Activated T-cell treated with anti-CD3 and anti-CD28 coated beads, Interleukin-2, amount 50 U/mL, for 4 hours (primary cell): ENCODE measurements at places on chromosomes 7 and 10.

- no peak for DNase-seq
Measured at GRCh38 chr7:3207387-3207902, 93.6 kb upstream of the SDK1 start.

DNA sequence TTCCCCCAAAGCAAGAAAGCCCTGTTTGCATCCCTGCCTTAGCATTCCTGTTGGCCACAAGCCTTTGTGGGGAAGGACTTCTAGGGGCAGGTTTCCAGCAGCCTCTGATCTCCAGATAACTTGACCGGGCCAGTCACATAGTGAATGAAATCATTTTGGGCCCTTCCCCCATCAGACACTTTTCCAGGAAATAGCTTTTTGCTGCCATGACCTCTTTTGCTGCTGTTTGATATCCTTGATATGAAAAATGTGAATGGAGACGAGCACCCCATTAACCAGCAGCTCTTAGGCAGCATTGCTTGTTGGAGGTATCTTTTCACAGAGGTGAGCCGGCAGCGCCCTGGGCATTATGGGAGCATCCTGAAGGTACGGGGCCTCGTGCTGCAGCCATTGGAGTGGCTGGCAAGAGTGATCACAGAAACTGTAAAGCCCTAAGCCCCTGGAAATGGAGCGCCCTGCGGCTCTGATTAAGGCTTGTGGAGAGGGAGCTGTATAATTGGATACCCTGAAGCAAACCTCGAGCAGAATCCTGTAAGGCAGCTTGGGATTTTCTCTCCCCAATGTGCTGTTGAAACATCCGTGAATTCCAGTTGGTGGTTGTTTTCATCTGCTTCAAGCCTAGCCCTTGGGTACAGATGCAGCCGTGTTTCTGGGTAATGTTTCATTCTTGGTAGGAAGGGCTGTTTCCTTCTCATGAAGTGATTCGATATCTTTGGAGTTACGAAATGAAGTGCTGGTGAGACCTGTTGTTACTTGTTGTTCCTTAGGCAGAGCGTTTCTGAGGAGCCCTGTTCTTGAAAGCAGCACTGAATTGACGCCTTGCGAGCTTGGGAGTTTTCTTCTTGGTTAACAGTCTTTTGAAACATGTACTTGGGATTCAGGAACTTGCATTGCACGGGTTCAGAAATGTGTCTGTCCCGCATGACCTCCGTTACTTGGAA is 179.0 kb downstream of the PTEN start:
- DNase-seq = no peak

- no peak for DNase-seq
Measured at GRCh38 chr10:52463826-52464225, 149.7 kb downstream of the DKK1 start.

DNA sequence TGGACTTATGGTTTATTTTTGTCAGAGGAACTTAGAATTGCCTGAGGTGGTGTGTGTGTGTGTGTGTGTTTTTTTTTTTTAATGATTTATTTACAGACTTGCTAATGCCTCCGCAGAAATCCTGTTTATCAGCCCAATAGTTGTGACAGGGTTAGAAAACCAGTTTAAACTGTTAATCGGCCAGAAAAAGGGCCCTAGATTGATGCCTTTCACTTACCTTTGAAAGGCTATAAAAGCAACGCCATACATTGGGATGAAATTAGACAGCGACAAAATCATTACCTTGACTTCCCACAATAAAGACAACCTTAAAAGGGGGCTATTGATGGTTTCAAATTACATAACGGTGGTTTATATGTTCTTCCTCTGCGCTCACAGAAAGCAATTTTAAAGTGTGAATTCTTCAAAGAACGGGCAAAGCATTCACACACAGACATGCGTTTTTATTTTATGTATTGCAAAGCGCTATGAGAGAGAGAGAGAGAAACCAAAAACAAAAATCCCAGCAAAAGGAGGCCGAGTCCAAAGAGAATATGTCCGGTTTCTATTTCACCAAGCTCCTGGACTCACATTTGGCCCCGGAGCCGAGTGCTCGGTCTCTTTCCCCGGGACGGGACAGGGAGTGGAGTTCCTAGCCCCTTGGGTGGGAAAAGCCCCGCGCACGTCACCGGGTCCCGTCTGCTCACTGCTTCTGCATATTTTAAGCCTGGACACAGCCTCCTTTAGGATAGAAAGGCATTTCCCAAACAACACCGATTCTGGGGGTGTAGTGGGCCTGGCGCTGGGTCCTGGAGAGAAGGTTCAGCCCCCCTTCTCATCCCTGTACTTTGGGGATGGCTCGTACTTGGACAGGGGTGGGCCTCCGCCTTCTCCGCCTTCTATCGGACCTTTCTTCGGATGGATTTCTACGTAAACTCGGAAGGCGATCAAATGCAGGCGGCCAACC is 26.8 kb upstream of the VAX1 start:
- no peak for DNase-seq

DNA sequence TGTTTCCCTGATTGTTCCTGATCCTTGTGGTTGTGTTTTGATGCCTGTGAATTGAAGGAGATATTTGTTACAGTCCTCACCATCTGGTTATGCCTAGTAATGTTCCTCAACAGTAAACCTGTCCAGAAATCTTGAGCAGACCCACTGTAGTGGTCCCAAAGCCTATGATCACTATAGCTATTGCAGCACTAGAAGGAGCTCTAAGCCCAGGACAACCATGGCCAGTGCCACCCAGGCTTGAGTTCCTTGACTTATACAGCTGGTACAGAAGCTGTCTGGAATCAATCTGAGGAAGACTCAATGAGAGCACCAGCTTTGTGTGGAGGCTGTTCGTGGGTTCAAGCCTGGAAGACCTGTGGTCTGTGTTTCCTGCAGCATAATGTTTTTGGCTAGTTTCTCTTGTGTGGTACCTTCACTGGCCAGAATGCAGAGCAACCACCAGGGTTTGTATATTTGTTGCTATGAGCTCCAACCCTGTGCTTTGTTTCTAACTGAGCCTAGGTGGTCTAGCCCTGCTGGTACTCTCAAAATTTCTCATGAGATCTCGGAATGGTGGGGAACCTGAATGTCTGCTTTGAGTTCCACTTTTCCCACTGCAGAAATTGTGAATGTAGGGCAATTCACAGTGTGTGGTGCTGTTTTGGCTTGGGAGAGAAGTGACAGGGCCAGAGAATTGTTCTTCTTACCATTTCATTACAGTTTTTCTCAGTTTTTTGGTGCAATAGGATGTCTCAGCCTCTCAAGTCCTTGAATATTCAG is 355.2 kb downstream of the SUGCT start:
- no peak for DNase-seq

DNA sequence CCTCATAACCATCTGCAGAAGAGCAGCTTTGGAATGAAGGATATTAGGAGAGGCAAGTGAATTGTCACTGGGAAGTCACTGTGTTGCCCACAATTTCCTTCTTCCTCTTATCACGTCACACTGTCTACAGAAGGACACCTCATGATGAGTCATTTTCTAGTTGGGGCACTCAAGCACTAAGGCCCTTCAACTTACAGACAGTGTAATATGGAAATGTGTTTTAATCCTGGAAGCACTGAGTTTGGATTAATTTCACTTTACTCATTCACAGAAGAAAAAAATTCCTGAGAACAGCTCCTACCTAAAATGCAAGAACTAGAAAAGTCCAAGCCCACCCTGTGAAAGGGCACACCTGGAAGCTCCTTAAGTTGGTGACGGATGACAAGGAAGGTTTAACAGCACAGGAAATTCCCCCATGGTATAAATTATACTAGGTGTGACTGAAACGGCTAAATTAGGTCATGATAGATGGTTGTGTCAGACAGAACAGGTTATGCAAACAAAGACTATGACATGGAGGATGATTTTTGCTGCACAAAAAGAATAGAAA is 56.6 kb downstream of the PARD3 start:
- no peak for DNase-seq

DNA sequence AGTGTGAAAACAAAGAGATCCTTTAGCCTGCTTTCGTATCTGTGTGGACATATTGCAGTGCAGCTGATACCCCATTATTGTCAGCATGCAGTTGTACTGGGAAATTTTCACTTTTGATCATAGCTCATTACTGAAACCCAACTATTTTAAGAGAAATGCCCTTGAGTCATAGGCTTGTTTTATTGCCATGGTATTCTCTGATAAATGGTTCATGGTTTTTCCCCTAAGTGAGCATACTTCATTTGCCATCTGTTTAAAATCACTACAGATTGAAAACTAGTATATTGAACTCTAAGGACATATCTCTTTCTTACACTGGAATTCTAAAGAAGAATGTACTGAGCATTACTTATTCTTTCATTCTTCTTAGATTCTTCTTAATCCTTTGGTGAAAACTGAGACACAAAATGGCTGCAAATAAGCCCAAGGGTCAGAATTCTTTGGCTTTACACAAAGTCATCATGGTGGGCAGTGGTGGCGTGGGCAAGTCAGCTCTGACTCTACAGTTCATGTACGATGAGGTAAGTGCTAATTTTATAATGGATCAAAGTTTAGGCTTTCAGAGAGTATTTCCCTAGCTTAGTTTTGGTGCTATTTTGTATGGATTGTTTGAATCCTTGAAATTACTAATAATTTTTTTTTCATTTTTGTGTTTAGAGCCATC is 63.0 kb downstream of the RALA start:
- DNase-seq = no peak

DNA sequence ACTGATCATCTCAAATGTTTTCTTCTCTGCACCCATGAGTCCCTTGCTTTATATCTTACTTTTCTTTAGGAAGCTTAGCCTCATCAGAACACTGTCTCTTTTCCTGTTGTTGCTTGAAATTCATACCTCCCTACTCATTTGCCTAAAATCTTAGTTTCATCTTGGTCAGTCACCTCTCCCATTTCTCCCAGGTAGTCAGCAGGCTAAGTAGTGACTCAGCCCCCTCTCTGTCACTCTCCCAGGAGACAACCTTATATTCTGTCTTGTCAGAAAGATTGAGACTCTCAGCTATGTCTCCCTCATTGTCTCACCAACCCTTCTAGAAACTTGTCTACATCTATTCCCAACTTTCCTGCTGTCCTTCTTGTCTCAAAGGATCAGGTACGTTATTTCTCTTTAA is 280.9 kb downstream of the BBS9 start:
- DNase-seq = no peak

- DNase-seq = no peak
Measured at GRCh38 chr10:80896076-80896475, 358.4 kb downstream of the SH2D4B start.

DNA sequence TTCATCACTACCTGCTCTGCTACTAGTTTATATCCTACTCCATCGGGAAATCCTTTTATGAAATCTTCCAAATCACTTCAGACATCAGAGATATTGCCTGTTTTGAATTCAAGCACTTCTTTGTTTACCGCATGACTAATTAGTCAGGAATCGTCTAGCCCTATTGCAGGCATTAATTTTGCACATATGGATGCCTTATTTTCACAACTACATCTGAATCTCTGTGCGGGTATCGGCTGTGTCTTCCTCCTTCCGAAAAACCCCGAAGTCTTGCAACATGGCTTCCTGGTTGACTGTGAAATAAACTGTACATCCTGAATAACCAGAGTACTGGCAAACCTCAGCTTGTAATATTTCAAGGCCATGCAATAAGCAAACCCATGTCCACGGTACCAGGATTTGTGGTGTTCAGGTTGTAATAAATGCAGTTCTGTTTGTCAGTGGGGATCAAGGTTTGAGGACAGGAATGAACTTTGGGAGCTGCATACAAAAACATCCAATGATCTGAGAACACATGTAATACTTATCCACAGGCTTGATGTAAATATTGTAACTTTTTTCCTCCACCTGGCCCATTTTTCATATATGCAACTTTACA is 642.1 kb downstream of the PARD3 start:
- DNase-seq = no peak

DNA sequence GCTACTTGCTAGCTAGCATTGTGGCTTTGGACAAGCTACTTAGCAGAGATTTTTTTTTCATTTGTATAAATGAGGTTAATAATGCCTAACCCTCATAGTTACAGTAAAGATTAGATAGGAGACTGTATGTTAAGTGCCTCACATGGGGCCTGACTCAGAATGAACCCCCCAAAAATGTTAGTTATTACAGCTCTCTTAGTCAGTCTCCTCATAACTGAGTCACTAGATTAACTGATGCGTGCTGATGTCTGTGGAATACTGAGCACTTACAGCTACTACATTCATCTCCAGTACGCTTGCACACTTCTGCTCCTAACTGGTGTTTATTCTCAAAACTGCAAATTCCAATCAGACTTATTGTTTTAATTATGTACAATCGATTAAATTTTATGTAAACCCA is 315.3 kb downstream of the SNX13 start:
- DNase-seq = no peak

- no peak for DNase-seq
Measured at GRCh38 chr10:108424656-108425055, 1260.2 kb upstream of the SORCS1 start.

GRCh38 chr10:69333205-69333604 is 54.9 kb downstream of the HK1 start:
- DNase-seq = no peak

GRCh38 chr7:2621061-2621828 is 10.5 kb upstream of the TTYH3 start:
- no peak for DNase-seq

- no peak for DNase-seq
Measured at GRCh38 chr7:70214071-70214470, 615.8 kb downstream of the AUTS2 start.

GRCh38 chr10:78398382-78398781 is 364.7 kb downstream of the RPS24 start:
- no peak for DNase-seq

- DNase-seq = no peak
Measured at GRCh38 chr10:124768791-124769190, 22.9 kb downstream of the EEF1AKMT2 start.

- no peak for DNase-seq
Measured at GRCh38 chr10:88661018-88661417, 3.2 kb upstream of the LIPF start.

GRCh38 chr7:105664816-105665525 is 83.7 kb upstream of the EFCAB10 start:
- no peak for DNase-seq

- DNase-seq = no peak
Measured at GRCh38 chr7:53113424-53113823, 78.0 kb downstream of the POM121L12 start.

- no peak for DNase-seq
Measured at GRCh38 chr7:90412458-90413184, 9.4 kb downstream of the CLDN12 start.

DNA sequence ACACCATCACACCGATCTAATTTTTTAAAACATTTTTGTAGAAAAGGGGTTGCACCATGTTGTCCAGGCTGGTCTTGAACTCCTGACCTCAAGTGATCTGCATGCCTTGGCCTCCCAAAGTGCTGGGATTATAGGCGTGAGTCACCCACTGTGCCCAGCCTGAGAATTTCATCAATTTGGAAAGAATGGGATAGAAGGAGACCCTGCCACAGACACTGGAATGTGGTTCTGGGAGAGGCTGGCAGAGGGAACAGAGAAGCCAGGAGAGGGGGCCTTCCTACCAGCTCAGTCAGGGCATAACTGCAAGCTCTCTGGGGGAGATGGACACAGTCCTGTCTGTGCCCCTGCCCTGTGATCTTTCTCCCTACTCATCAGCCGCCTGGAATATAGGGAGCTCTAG is 42.1 kb upstream of the MKRN1 start:
- DNase-seq = no peak

DNA sequence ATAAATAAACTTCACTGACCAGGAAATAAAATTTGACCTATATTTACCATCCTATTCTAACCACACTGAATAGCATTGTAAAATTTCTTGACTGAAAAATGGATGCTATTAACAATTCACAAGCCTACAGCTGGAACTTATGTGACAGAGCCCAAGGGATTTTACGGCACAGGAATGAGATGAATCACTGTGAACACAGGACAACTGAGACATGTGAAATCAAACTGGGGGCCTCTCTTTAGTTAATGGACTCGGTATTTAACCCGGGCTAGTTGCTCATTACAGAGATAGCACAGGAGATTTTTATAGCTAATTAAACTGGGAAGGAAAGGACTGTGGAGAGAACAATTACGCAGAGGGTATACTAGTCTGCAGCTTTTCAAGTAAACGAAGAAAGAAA is 100.6 kb downstream of the MICU1 start:
- no peak for DNase-seq
